Activated T-helper 1 cell treated with anti-CD3 and anti-CD28 coated beads, Interleukin-12 subunit alpha, Interleukin-12 subunit beta, Interleukin-2, Interleukin-4 antibody, amounts not matched to agents 30 ng/mL and 10 ng/mL and 1 ng/mL, durations not matched to agents 14 hours and 24 hours and 36 hours (primary cell): ENCODE measurements at places on chromosomes 6 and 20. TPM values are rescaled to one million over a fixed set of nuclear protein-coding genes. Genes with fewer than 3 reads are reported as not detected.

DNA sequence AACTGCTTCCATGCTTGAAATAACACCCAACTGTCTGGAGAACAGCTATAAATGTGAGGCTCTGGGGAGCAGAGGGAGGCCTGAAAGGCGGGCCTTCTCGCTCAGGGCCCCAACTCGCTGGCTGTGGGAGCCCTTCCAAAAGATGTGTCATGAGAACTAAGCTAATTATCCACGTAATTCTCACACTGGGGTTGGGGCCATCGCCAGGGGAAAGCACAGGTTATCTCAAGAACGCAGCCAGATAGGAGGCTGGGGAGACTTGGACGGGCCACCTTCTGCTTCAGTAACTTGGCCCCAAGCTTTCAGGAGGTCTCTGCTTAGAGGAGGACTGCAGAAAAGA lies 1.6 kb downstream of the PXDC1 start:
- peaks cover 50% of the 10 kb centered on the region for H3K27me3 ChIP-seq
- H3K4me1 ChIP-seq, result peaks cover 6% of the 10 kb centered on the region
- H3K27ac ChIP-seq, result no peak overlapping the region
- no peak for DNase-seq
- H3K36me3 ChIP-seq, result no peaks in the 10 kb centered on the region

The FLRT3 gene
- total RNA-seq, result not detected in 2 replicates

The PROKR2 gene
- not detected in 2 replicates for total RNA-seq

The CNR1 gene
- total RNA-seq, result not detected in 2 replicates

GRCh38 chr6:125867483-125867942 lies 76.8 kb downstream of the NCOA7 start:
- H3K36me3 ChIP-seq, result no peaks in the 10 kb centered on the region
- no peaks in the 10 kb centered on the region for H3K27me3 ChIP-seq
- DNase-seq, result no peak
- H3K4me3 ChIP-seq, result no peak overlapping the region
- H3K27ac ChIP-seq, result no peak overlapping the region

DNA sequence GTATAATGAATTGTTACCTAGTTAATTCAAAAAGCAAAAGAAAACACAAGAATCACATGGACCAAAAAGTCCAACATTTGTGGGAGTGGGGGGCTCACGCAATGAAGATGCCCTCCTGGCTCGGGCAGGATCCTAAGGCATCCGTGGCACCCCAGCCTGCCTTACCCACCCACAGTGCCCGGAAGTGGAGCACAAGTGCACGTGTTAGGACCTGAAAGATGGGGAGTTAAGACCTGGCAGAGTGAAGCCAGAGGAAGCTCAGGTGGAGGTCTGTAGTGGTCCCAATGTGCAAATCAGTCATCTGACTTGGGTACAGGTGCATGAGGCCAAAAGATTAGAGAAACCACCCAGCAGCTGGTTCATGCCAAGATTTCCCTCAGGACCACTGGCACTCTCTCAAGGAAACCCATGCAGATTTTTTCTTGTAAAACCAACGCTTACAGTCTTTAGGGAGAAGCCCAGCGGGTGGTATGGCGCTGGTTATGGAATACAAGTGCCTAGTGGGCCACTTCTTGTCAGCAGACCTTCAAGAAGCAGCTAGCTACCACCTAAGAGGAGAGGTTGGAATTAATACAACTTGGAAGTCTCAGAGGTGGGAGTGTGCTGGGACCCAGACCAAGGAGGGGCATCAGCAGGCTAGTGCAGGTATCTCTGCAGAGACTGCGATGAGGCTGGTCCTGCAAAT lies 42.1 kb downstream of the BFSP1 start:
- no peak for DNase-seq
- H3K36me3 ChIP-seq, result no peaks in the 10 kb centered on the region
- H3K4me3 ChIP-seq, result no peak overlapping the region

DNA sequence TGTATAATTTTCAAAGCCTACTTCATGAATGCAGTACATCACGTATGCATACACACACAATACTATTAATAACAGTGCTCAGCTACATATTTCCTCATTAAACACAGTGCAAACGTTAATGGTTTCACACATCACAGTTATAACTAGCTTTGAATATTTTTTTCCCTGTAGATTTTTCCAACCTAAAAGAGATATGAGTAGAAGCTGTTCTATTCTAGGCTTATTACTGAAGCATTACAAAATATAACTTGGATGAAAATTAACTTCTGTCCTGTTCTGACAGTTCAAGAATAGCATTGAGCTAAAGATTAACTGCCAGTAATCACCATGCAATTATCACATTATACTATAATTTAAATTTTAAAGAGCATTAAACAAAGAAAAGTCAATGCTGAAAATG lies 6.2 kb downstream of the LMBRD1 start:
- no peak overlapping the region for H3K4me3 ChIP-seq
- peaks cover 21% of the 10 kb centered on the region for H3K4me1 ChIP-seq
- no peak overlapping the region for H3K27ac ChIP-seq

DNA sequence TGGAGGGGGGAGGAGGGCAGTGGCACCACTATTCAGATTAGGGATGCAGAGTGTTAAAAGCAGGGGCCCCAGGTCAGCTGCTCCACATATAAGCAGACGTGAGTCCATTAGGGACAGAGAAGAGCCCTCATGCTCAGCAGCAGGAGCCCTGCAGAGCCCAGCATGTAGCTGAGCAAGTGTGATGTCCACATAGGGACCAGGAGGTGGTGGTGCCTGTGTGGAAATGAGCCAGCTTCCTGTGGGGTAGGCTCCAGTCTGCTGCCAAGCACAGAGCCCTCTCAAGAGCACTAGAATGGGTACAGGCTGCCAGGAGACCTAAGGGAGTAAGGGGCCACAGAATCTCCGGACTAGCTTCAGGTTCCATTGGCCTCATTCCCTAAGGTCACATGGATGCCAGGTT lies 57.9 kb upstream of the MLN start:
- no peak for DNase-seq
- peaks cover 8% of the 10 kb centered on the region for H3K36me3 ChIP-seq
- H3K27ac ChIP-seq, result peak overlapping the region; percentile 41
- no peak overlapping the region for H3K4me3 ChIP-seq

DNA sequence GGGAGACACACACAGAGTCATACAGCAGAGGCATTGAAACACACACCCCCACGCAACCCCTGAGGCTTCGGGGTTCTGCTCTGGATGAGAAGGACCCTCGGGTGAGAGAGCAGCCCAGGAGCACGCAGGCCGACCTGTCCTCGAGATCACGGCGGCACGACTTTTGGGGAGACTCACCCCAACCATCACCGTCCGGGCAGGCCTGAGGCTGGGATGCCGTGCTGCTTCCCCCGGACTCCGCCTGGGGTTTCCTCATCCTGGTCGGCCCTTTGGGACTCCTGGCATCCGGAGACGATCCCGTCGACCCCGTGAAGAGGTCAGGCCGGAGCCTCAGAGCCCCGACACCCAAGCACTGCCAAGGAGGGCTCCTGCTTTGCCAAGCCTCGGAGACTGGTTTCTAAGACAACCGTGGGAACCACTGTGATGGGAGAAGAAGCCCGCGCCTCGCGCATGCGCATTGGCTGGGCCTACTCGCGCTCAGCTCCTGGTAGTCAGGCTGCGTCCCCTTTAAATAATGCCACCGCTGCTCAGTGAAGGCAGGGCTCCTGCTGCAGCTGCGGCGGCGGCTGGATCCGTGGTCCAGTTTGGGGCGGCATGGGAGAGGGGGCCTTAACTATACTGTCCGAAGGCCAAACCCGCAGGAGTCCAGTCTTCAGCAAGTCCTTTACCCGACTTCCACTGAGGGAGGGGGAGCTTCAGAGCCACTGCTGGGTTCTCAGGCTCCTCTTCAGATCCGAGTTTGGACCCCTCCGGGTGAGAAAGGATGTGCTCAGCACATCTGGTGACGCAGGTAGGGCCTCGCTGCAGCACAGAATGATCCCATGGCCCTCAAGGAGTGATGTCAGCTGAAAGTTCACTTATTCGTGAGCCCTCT lies 171.4 kb upstream of the ZNF337 start:
- peaks cover 32% of the 10 kb centered on the region for H3K4me1 ChIP-seq
- H3K4me3 ChIP-seq, result peak overlapping the region; percentile 70
- H3K27me3 ChIP-seq, result peaks cover 33% of the 10 kb centered on the region
- no peaks in the 10 kb centered on the region for H3K36me3 ChIP-seq
- peak; percentile 70 for DNase-seq

- no peak overlapping the region for H3K4me3 ChIP-seq
- peaks cover 19% of the 10 kb centered on the region for H3K27me3 ChIP-seq
- no peaks in the 10 kb centered on the region for H3K36me3 ChIP-seq
- H3K27ac ChIP-seq, result no peak overlapping the region
Measured at GRCh38 chr20:46434597-46434996, 28.2 kb upstream of the ELMO2 start.

DNA sequence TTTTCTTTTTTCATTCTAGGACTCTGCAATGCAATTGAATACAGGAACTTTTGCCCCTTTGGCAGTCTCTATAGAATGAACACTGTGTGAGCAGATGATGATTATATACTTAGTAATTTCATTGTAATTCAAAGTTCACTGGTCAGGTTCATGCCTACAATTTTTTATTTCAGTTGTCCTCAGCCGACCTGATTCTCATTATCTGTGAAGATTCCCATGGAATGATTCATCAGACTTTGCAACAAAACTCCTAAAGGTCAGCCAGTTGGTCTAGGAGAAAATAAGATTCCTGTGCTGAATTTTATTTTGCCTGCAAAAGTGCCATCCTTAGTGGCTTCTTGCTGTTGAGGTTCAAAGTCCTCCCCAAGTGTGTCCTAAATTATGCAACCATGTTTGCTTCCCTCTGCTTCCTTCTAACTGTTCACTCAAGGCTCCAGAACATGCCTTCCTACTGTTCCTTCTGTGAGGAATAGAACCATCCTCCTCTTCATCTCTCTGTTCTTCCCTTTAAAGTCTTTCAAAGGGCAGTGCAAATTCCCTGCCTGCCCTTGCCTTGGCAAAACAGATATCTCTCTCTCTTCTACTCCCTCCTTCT lies 194.2 kb upstream of the CNR1 start:
- DNase-seq, result no peak
- H3K27ac ChIP-seq, result no peak overlapping the region
- no peaks in the 10 kb centered on the region for H3K36me3 ChIP-seq
- no peaks in the 10 kb centered on the region for H3K4me1 ChIP-seq
- H3K4me3 ChIP-seq, result no peak overlapping the region
- no peaks in the 10 kb centered on the region for H3K27me3 ChIP-seq

GRCh38 chr20:10875653-10876052 lies 201.9 kb upstream of the JAG1 start:
- no peaks in the 10 kb centered on the region for H3K27me3 ChIP-seq
- no peaks in the 10 kb centered on the region for H3K4me1 ChIP-seq
- no peaks in the 10 kb centered on the region for H3K36me3 ChIP-seq
- H3K27ac ChIP-seq, result no peak overlapping the region

The CLDN20 gene
- 0.29 TPM in 1 of 2 replicates, not detected in the other for total RNA-seq

The PLEKHG1 gene
- 0.27 and 0.80 TPM in 2 replicates for total RNA-seq

DNA sequence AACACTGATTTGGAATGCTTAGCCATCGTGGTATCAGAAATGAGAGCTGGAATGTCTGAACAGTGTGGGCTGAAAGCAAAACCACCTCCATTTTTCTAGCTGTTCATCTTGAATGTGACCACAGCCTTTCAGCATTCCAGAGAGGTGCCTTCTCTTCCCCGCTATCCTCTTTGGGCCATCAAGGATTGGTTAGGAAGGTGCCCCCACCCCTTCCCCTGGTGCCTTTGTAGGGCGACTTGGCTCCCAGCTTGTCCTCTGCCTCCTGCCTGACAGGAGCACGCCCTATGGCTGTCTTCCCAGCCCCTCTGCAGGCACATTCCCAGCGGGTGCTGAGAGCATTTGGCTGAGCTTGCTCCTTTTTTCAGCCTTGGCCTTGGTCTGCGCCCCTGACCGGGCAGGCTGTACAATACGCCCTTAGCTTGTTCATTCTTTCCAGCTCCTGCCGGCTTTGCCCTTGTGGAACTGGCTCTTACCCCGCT lies 97.5 kb downstream of the ARMC2 start:
- no peak overlapping the region for H3K27ac ChIP-seq
- H3K36me3 ChIP-seq, result peaks cover 2% of the 10 kb centered on the region
- no peak overlapping the region for H3K4me3 ChIP-seq
- H3K4me1 ChIP-seq, result peaks cover 66% of the 10 kb centered on the region
- peaks cover 7% of the 10 kb centered on the region for H3K27me3 ChIP-seq
- no peak for DNase-seq

DNA sequence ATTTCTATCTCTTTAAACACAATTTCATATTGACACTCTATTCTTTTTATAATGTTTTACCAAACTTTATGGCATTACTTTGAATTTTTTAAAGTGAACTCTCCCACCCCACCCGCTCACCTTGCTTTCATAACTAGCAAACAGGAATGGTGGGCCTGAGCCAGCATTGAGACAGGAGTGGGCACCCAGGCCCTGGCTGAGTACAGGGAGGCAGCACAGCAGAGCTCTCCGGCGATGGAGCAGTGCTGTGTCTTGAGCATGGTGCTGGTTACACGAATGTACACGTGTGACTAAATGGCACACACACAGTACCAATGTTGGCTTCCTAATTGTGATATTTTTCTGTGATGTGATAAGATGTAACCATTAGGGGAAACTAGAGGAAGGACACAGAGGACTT lies 4.5 kb downstream of the CST11 start:
- no peak overlapping the region for H3K4me3 ChIP-seq
- peaks cover 10% of the 10 kb centered on the region for H3K4me1 ChIP-seq

GRCh38 chr6:121573481-121573880 lies 138.0 kb downstream of the GJA1 start:
- no peaks in the 10 kb centered on the region for H3K27me3 ChIP-seq
- no peak overlapping the region for H3K4me3 ChIP-seq
- peaks cover 5% of the 10 kb centered on the region for H3K4me1 ChIP-seq
- H3K36me3 ChIP-seq, result no peaks in the 10 kb centered on the region
- DNase-seq, result no peak

The TGM3 gene
- total RNA-seq, result not detected in 2 replicates

DNA sequence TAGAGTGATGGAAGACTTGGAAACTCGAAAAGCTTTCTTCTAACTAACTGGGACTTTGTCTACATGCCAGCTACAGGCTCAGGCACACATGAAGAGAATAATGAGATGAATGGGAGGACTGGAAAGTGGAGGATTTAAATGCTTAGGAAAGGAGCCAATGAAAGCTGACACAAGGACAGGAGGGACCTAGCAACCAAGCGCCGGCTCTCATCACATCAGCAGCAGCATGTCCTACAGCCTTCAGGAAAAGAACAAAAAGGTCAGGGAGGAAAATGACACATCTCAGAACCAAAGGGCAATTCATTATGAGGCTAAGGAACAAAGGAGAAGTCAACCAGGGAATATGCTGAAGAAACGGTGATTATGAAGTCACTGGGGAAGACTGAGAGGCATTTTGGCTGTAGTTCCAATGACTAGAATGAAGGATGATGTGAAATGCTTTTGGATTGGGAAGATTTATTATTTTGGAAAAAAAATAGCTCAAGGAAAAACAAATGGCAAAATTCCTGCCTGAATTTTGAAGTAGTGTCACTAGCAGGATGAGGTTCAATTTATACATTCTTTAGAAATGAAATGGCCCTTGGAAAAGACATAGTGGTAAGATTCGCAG lies 5.7 kb downstream of the BACH2 start:
- H3K27me3 ChIP-seq, result peaks cover 4% of the 10 kb centered on the region
- peak overlapping the region; percentile 49 for H3K27ac ChIP-seq
- peaks cover 58% of the 10 kb centered on the region for H3K36me3 ChIP-seq
- no peak for DNase-seq
